ENCODE measurements at places on chromosomes 4 and X.
A peak's percentile ranks its signal among the peaks of the same experiment; 100 is the strongest.

- no peak for DNase-seq
Measured at GRCh38 chrX:99795495-99795894, 614.6 kb downstream of the PCDH19 start.

- DNase-seq: no peak
Measured at GRCh38 chr4:144562019-144562705, 83.8 kb upstream of the HHIP start.

- DNase-seq: no peak
Measured at GRCh38 chrX:68086709-68087108, 346.6 kb downstream of the OPHN1 start.

DNA sequence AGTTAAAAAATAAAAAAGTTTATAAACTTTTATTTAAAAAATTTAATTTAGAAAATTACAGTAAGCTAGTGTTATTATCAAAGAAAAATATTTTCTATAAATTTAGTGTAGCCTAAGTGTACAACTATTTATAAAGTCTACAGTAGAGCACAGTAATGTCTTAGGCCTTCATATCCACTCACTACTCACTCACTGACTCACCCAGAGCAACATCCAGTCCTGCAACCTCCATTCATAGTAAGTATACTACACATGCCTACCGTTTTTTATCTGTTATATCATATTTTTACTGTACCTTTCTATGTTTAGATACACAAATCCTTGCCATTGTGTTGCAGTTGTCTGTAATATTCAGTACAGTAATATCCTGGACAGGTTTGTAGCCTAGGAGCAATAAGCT, 129.0 kb upstream of the FAM47B start:
- DNase-seq: no peak

DNA sequence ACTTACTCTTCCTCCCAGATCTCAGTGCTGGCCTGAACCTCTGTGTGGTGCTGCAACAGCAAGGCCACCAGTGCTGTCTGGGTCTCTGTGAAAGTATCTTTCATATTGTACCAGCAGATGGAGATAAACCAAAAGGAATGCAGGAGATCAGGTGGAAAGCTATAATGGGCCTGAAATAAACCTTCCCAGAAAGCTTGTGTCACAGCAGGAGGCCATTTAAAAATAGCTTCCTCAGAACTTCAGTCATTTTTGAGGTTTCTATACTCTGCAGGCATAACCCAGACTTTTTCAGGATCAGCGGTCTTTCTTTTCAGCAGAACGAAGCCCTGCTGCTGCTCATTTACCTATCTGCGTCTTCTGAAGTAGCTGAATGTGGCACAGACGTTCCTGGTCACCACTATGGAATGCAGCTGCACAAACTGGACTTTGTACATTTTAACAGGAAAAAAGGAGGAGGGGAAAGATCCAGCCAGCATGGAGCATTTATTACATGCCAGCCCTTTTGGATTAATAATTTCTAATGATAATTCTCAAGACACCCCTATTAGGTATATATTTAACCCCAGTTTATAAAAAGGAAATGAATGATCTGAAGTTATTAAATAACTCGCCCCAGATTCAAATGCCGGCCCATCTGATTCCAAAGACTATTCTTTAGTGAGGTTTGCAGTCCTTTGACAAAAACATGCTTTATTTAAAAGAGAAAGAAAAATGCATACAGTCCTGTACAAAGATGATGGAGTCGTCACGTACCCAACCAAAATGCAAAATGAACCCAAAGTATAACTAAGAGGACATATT, 119.7 kb downstream of the NFKB1 start:
- DNase-seq: peak; percentile 32

DNA sequence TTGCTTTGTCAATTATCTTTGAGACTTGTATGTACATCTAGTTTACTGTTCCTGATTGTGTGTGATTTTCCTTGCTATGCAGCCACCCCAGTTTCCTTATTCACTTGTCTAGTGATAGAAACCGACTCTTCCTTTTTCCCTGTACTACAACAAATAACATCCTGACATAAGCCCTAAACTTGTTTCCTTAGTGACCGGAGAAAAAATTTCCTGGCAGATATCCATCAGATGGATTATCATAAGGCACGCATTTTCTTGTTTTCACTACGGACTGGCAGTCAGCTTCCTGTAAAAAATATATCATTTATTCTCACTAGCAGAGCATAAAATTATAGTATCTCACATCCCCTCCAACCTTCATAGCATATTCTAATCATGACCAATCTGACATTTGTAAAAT, 410.7 kb downstream of the CENPC start:
- peak; percentile 2 for DNase-seq

DNA sequence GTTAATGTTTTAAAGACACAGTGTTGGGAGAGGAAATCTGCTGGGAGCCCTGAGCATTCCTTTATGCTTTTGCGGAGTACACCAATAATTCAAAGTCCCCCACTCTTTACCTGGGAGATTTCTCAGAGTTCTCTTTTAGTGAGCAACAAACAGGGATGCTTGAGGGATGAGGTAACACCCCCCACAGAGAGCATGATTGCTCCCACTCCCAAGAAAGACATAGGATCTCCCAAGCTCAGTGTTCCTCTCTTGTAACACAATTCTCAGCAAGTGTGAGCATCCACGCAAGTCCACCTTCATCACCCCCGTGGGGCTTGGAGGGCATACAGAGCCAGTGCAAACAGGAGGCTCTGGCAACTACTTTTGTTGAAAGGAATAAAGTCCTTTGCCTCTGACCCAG, 36.1 kb downstream of the GSPT2 start:
- DNase-seq: no peak

- DNase-seq: no peak
Measured at GRCh38 chr4:74294681-74295080, 13.6 kb upstream of the EPGN start.

GRCh38 chr4:92266521-92266920, 37.2 kb upstream of the GRID2 start:
- no peak for DNase-seq

DNA sequence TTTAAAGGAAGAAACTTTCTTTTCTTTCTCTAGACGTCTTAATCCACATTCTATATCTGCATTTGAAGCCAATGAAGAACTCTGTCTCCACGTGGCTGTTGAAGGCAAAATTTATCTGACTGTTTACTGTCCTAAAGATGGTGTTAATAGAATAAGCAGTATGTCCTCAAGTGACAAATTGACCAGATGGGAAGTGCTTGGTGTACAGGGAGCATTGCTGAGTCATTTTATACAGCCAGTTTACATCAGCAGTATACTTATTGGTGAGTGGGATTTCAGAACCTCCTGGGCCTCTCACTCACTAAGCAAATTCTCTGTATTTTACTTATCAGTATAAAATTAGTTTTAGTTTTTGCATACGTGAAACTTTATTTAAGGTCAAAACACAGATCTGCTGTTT, 33.7 kb downstream of the ADAD1 start:
- no peak for DNase-seq

DNA sequence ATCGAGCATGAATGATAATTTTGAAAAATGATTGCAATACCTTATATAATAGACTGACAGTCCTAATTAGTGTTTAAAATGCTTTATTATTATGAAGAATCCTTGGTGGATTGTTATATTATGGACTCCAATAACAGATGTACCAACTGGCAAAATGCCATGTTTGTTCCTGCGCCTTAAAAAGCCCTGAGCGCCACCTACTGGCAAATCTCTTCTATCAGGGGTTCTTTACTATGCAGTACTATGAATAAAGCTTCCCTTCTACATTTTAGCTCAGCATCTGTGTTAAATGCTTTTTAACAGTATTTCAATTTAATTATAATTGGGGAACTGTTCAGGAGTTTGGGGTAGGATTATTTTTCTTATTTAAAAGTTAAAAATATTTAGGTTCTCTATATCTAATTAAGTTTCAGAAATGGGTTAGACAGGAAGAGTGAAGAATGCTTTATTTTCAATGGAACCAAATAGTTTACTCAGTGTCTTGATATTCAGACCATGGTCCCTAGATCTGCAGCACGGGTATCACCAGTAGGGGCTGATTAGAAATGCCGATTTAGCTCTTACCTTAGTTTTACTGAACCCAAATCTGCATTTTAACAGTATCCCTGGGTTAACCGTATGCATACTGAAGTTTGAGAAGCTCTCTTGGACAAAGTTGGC, 20.0 kb downstream of the CFAP97 start:
- DNase-seq: peak; percentile 79

DNA sequence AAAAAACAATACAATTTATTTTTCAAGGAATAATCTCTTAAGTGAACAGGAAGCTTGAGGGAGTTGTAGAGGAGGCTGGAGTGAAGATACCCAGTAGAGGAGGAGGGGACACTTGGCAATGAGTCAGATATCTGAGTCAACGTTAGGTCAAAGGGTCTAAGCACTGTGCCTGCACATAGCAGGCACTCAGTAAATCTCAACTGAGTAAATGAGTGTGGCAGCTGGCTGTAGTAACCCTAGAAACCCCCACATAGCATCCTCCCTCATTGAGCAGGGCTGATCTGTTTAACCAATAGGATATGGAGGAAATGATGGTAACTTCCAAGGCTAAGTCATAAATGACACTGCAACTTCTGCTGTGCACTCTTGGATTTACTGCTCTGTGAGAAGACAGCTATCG, 186.0 kb upstream of the FAM241A start:
- no peak for DNase-seq

DNA sequence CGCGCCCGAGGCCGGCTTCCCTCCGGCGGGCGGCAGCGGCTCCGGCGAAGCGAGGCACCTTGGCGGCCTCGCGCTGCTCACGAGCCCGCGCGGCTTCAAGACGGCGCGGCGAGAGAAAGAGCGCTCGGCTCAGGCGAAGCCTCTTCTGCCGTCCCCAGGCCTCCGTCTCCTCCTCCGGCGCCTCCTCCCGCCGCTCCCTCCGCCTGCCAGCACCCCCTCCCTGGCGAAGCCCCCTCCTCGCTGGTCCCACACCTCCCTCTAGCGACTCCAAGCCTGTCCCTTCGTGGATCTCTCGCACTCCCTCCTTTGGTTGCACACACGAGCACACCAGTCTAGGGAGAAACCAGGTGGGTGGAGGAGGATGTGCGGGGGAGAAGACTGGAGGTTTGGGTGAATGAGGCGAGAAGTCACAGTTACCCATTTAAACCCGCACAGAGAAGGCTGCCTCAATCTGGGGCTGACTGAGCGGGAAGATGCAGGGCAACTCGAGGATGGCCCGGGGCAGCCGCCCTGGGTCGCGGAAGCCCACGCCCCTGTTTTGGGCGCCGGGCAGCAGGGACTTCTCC, at the start of gene CAMK2D:
Gene CAMK2D (minus strand): TSS at position 119 of the 566 bp plus-strand sequence. CDS start 670 bp downstream, outside the sequence.
- DNase-seq: peak; percentile 84

DNA sequence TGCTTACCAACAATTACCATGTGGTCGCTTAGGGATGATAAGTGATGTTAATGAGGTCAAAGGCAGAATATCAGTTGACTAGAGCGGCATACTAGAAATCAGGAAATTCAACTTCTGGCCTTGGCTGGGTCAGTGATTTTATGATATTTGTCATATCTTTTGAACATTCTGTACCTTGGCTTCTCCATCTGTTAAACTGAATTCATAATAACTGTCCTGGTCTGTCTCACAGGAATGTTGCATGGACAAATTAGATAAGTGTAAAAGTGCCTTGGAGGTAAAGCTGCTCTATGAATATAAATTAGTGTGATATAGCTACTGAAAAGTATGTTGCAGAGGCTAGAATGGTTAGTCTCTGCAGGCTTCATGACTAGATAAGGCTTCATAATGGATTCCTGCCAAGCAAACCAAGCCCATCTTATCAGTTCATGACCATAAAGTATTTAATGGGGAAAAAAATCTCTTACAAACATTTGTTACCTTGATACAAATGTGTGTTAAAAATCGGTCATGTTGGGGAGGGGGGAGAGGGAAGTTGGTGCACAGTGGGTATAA, 104.6 kb upstream of the BMPR1B start:
- DNase-seq: no peak

GRCh38 chr4:81946996-81947395, 426.8 kb downstream of the HNRNPD start:
- no peak for DNase-seq

GRCh38 chr4:186719925-186720694, 3.5 kb downstream of the FAT1 start:
- DNase-seq: no peak

DNA sequence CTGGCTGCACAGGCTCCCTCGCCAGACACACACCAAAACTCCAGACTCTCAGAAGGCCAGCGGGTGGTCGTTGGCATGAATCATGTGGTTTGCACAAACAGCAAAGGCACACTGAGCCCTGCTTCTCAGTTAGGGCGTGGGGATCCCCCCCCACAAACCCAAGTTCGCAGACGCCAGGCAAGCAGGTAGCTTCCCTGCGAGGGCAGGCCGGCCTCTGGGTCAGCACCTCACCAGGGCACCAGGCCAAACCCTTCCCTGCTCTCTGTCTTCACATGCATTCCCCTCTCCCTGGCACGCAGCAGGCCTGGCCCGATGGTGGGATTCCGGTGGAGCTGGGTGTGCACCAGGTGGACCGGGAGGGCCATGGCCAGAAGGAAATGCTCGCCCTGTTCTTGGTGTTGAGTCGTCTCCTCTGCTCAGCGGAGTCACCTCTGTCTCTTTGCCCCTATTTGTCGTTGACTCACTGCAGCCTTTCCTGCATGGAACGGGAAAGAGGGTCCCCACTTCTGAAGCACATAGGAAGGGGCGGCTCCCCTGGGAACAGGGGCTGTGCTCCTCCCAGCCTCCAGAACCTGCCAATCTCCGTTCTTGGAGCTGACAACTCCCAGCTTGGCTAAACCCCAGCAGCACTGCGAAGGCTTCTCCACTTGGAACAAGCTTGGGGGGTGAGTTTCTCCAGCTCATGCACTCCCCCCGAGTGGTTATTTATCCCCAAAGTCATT, 51.4 kb downstream of the SORCS2 start:
- DNase-seq: no peak

DNA sequence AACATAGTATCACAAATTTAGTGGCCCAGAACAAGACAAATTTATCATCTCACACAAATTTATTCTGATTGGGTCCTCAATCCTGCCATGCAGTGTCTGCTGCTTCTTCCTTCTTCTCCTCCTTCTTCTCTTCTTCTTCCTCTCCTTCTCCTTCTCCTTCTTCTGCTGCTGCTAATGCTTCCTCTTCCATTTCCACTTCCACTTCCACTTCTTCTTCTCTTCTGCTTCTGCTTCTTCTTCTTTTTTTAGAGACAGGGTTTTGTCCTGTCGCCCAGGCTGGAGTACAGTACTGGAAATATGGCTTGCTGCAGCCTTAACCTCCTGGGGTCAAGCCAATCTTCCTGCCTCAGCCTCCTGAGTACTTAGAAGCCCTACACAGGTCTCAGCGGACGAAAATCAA, 37.5 kb downstream of the FGFBP1 start:
- DNase-seq: no peak

- no peak for DNase-seq
Measured at GRCh38 chr4:185580699-185581098, 45.4 kb upstream of the PDLIM3 start.

GRCh38 chr4:53141308-53141707, 224.6 kb downstream of the SCFD2 start:
- DNase-seq: no peak
